Tibial artery (tissue), 4 donors: ENCODE measurements at places on chromosomes 3 and 15.

DNA sequence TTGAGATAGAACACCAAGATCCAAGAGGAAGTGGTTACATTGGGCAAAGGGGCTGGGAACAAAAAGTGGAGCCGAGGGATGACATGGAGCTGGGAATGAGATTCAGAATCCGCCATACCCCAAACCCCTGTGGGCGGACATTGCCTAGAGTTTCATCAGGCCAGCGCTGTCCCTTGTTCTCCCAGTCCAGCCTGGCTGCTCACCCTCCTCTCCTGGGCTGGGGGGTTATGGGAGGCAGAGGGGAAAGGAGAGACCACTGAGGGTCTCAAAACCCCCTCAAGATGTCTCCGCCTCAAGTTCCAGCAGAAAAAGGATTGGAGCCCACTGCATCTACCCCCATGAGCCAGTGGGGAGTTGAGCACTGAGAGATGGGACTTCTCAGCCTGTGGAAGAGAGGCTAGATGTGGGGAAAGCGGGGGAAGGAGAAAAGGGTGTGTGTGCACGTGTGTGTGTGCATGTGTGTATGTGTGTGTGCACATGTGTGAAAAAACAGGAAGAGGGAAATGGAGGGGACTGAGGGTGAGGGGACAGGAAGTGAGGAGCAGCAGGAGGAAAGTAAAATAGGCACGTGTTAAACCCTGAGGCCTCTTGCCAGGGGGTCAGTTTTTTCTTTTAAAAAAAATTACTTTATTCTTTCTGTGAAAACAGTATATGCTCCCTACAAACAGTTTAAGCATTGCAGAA, 14.3 kb downstream of the GRM2 start:
- no peak for DNase-seq

DNA sequence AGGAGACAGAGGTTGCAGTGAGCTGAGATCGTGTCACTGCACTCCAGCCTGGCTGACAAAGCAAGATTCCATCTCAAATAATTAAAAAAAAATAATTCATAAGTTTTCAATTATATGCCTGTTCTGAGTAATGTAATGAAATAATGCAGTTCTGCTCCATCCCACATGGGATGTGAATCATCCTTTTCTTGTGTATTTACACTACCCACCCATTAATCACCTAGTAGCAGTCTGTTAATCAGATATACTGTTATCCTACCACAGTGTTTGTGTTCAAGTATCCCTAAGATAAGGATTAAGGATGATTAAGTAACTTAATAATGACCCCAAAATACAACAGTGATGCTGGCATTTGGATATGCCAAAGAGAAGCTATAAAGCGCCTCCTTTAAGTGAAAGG, 38.8 kb downstream of the PIGB start:
- DNase-seq, result no peak

GRCh38 chr3:60582288-60582687, 669.0 kb downstream of the FHIT start:
- DNase-seq, result no peak

DNA sequence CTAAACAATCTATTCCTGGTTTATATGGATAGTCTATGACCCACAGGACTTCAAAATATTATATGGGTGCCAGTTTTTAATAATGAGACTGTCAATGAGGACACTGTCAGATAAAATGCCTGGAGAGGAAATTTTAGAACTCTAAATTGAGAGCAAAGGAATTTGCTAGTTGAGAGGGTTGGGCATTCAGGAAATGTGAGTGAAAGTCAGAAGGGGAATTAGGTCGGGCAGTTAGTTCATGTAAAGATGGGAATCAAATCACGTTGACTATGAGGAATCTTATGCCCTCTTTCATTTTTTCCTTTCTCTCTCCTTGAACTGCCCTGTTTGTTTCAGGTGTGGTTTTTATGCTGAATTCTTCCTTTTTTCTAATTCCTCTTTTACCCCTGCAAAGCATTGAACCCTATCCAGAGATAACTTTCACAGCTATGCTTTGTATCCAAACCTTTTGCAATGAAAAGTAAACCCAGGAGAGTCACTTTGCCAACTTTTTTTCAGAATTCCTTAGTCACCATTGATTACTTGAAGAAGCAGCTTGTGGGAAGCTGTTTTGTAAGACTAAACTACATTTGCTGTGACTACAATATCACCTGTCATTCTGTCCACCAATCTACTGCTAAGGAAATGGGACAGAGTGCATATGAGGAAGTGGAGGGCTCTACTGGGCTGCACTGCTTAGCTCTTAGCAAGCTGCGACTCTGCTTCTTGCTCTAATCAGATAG, 27.8 kb downstream of the CHP1 start:
- DNase-seq, result no peak

DNA sequence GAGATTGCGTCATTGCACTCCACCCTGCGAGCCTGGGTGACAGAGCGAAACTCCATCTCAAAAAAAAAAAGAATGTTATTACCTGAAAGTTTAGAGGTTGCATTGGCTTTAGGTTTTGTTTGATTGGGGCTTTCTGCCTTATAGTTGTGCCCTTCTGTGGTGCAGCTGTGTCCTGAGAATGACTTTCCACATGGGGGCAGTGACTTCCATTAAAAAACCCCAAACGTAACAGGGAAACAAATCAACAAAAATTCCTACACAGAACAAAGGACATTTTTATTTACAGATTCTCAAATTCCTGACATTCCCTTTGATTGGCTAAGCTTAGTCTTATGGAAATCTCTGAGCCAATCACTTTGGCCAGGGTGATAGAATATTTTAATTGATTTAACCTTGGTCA, 154.1 kb upstream of the GPR149 start:
- no peak for DNase-seq
